Naive B cell (primary cell): ENCODE measurements at places on chromosomes 1 and 21. TPM values are rescaled to one million over a fixed set of nuclear protein-coding genes. Genes with fewer than 3 reads are reported as not detected.

DNA sequence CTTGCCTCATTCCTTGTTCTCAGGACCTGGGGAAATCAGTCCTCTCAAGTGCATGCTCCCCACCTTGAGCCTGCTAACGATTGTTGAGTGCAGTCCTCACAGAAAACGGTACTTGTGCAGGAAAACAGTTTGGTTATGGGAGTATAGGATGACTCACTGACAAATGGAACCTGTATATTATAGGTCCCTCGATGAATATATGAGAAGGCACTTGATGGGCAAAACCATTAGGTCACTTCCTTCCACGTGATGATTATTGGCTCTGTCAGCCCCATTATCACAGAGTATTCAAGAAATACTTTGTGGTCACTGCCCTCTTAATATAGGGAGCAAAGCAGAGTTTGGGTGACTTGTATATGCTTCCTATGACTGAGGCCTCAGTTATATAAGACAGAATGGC, 6.2 kb downstream of the CCDC17 start:
- H3K4me3 ChIP-seq = no peak overlapping the region
- no peak overlapping the region for H3K27ac ChIP-seq
- DNase-seq = no peak
- peaks cover 21% of the 10 kb centered on the region for H3K4me1 ChIP-seq

- H3K27me3 ChIP-seq = no peaks in the 10 kb centered on the region
- no peak for DNase-seq
- H3K27ac ChIP-seq = peak overlapping the region; percentile 89
- H3K36me3 ChIP-seq = peaks cover 4% of the 10 kb centered on the region
Measured at GRCh38 chr21:18443085-18443484, 39.5 kb upstream of the TMPRSS15 start.

The PODN gene
- polyA plus RNA-seq = not detected

- no peak for DNase-seq
- no peak overlapping the region for H3K4me3 ChIP-seq
- peaks cover 42% of the 10 kb centered on the region for H3K4me1 ChIP-seq
- H3K27ac ChIP-seq = no peak overlapping the region
- H3K36me3 ChIP-seq = no peaks in the 10 kb centered on the region
Measured at GRCh38 chr1:219085082-219085481, 88.6 kb upstream of the LYPLAL1 start.

GRCh38 chr21:36852293-36852692, 114.2 kb downstream of the HLCS start:
- no peak overlapping the region for H3K4me3 ChIP-seq
- H3K27ac ChIP-seq = no peak overlapping the region
- no peaks in the 10 kb centered on the region for H3K4me1 ChIP-seq
- no peaks in the 10 kb centered on the region for H3K27me3 ChIP-seq
- H3K36me3 ChIP-seq = no peaks in the 10 kb centered on the region

The HSD3B1 gene
- polyA plus RNA-seq = not detected

DNA sequence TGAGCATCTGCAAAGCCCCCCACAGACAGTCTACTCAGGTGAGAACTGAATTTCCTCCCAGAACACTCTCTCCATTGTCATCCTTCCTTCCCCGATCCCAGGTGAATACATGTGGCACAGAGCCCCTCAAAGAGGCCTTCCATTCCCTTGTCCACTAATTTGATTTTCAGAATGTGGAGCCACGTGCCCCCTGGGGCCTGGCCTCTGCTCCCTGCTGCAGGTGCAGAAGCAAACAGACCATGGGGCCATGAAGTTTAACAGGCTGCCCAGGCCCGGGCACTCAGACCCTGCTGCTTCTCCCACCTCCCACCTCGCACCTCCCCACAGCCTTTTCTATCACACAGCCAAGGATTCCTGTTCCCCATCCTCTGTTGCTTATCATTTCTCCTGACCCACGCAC, 243.8 kb upstream of the RAB4A start:
- H3K27me3 ChIP-seq = peaks cover 14% of the 10 kb centered on the region
- DNase-seq = no peak
- no peak overlapping the region for H3K27ac ChIP-seq
- H3K36me3 ChIP-seq = no peaks in the 10 kb centered on the region

DNA sequence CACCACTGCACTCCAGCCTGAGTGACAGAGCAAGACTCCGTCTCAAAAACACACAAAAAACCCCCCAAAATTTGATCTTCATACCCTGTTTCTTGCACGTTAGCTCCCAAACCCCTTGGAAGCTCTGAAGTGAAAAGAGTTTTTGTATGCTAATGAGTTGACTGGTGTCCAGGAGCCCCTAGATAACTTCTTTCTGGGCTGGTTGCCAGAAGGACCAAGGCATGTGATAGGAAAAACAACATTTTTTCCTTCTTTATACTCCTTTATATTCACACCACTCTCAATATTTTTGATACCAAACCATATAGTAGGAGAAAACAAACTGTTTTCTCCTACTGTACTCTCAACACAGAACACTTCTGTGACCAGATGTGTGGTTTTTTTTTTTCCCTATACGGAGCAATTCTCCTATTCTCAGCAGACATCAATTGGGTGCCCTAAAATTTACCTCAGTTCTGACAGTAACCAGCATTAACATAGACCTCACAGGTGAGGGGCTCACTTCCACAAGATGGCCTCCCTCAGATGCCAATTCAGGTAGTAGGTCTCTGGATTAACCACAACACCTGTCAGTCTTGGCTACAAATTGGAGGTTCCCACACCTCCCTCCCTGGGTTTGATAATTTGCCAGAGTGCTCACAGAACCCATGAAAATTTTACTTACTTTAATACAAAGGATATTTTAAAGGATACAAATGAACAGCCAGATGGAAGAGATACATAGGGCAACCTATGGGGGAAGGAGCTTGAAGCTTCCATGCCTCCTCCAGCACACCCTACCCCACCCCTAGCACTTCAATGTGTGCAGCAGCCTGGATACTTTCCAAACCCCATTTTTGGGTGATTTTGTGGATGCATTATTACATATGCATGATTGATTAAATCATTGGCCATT, 25.6 kb downstream of the ZYG11B start:
- H3K27me3 ChIP-seq = no peaks in the 10 kb centered on the region
- peaks cover 11% of the 10 kb centered on the region for H3K4me1 ChIP-seq
- no peaks in the 10 kb centered on the region for H3K36me3 ChIP-seq
- H3K27ac ChIP-seq = no peak overlapping the region
- no peak for DNase-seq
- H3K4me3 ChIP-seq = no peak overlapping the region

GRCh38 chr1:81635816-81636215, 164.9 kb upstream of the ADGRL2 start:
- H3K4me1 ChIP-seq = no peaks in the 10 kb centered on the region
- no peak for DNase-seq
- no peaks in the 10 kb centered on the region for H3K27me3 ChIP-seq
- no peaks in the 10 kb centered on the region for H3K36me3 ChIP-seq

DNA sequence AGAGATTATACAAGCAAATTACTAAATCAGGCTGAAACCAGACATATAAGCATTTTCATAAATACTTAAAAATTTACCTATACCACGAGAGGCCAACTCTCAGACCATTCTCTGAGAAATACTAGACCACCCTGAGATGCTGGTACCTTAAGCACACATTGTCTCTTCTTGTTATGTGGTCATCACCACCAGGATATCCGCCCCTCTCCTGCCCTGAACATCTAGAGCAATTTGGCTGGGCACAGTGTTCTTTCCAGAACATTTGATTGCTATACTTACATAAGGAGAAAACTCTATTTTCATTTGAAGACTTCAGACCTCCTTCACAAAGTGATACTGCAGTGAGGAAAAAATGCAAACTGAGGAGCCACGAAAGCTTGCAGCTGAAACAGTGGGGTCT, 36.2 kb upstream of the DUSP10 start:
- no peak for DNase-seq
- no peaks in the 10 kb centered on the region for H3K36me3 ChIP-seq
- peaks cover 72% of the 10 kb centered on the region for H3K4me1 ChIP-seq
- peak overlapping the region; percentile 15 for H3K4me3 ChIP-seq
- no peaks in the 10 kb centered on the region for H3K27me3 ChIP-seq

The OR2L5 gene
- not detected for polyA plus RNA-seq

GRCh38 chr1:169890761-169891538, 2.7 kb downstream of the SCYL3 start:
- H3K4me3 ChIP-seq = peak overlapping the region; percentile 6
- peak overlapping the region; percentile 58 for H3K27ac ChIP-seq
- H3K4me1 ChIP-seq = peaks cover 53% of the 10 kb centered on the region
- H3K36me3 ChIP-seq = peaks cover 13% of the 10 kb centered on the region
- H3K27me3 ChIP-seq = peaks cover under 1% of the 10 kb centered on the region

DNA sequence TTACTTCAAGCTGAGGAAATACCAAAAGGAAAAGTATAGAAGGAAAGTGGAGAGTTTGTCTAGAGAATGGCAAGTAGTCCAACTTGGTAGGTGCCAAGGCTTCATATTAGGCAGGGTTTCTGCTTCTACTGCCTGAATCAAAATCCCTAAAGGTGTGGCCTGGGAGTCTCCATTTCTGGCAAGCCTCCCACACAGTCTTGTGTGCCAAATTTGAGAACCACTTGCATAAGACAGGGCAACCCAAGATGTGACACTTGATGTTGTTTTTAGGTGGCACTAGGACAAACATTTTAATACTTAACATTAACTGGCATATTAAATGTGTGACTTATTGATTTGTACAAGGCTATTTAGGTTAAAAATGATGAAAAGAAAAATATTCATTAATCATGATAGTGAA, 60.1 kb downstream of the ATG4C start:
- no peak overlapping the region for H3K4me3 ChIP-seq
- no peaks in the 10 kb centered on the region for H3K4me1 ChIP-seq
- H3K27me3 ChIP-seq = no peaks in the 10 kb centered on the region
- DNase-seq = no peak

The TDRD5 gene
- polyA plus RNA-seq = not detected

DNA sequence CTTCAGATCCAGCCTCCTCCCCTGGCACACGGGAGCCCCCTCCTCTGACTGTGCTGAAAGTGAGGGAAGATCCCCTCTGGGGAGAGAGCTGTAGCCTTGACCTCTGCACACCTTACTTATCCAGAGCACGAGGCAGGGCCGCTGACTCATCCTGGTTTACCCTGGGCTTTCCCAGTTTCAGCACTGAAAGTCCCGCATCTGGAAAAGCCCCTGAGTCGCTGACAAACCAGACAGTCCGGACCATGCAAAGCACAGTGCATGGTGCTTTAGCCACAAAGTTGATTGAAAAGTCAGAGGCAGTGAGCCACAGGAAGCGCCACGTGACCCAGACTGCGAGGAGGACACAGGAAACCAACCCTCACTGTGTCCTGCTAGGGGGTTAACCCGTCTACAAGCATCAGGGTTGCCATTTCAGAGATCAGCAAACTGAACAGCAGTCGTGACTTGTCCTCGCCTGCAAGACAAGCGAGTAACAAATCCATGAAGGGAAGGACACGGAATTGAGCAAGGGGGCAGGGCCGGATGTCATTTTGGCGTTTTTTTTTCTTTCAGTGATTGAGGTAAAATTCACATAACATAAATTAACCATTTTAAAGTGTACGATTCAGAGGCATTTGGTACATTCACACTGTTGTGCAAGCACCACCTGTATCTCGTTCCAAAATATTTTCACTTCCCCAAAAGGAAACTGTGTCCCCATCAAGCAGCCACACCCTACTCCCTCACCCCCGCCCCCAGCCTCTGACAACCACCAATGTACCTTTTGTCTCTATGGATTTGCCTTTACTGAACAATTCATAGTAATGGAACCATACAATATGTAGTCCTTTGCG, 19.9 kb upstream of the IFNGR2 start:
- H3K4me1 ChIP-seq = peaks cover 90% of the 10 kb centered on the region
- peak overlapping the region; percentile 91 for H3K4me3 ChIP-seq
- peak overlapping the region; percentile 99 for H3K27ac ChIP-seq
- no peaks in the 10 kb centered on the region for H3K27me3 ChIP-seq
- H3K36me3 ChIP-seq = no peaks in the 10 kb centered on the region
- peak; percentile 86 for DNase-seq

- no peaks in the 10 kb centered on the region for H3K36me3 ChIP-seq
- no peak overlapping the region for H3K27ac ChIP-seq
- no peak overlapping the region for H3K4me3 ChIP-seq
- no peaks in the 10 kb centered on the region for H3K27me3 ChIP-seq
- DNase-seq = no peak
Measured at GRCh38 chr1:219402925-219403324, 210.0 kb downstream of the ZC3H11B start.

The LRRC53 gene
- polyA plus RNA-seq = not detected

The AKT3 gene
- 6.4 TPM for polyA plus RNA-seq

The RNF186 gene
- polyA plus RNA-seq = not detected

The TATDN3 gene
- polyA plus RNA-seq = 50.6 TPM

- no peaks in the 10 kb centered on the region for H3K27me3 ChIP-seq
- no peaks in the 10 kb centered on the region for H3K4me1 ChIP-seq
- H3K4me3 ChIP-seq = no peak overlapping the region
- no peak overlapping the region for H3K27ac ChIP-seq
Measured at GRCh38 chr1:185788386-185788785, 54.2 kb downstream of the HMCN1 start.

- H3K27me3 ChIP-seq = no peaks in the 10 kb centered on the region
- no peaks in the 10 kb centered on the region for H3K4me1 ChIP-seq
- no peak overlapping the region for H3K27ac ChIP-seq
- no peak overlapping the region for H3K4me3 ChIP-seq
- no peak for DNase-seq
Measured at GRCh38 chr1:193355178-193355577, 168.8 kb upstream of the B3GALT2 start.

The TTC24 gene
- polyA plus RNA-seq = 2.9 TPM

The C1QTNF12 gene
- not detected for polyA plus RNA-seq

The SLFNL1 gene
- polyA plus RNA-seq = 0.54 TPM

The OR6K3 gene
- not detected for polyA plus RNA-seq

GRCh38 chr1:44549510-44549909, 124.8 kb downstream of the TMEM53 start:
- DNase-seq = no peak
- no peaks in the 10 kb centered on the region for H3K36me3 ChIP-seq
- peaks cover 13% of the 10 kb centered on the region for H3K27me3 ChIP-seq
- no peak overlapping the region for H3K4me3 ChIP-seq
- no peaks in the 10 kb centered on the region for H3K4me1 ChIP-seq

- H3K4me1 ChIP-seq = no peaks in the 10 kb centered on the region
- H3K27ac ChIP-seq = no peak overlapping the region
- no peak for DNase-seq
- no peaks in the 10 kb centered on the region for H3K36me3 ChIP-seq
- H3K27me3 ChIP-seq = peaks cover 28% of the 10 kb centered on the region
Measured at GRCh38 chr1:178004926-178005391, 35.1 kb upstream of the SEC16B start.

GRCh38 chr1:19327736-19328135, 15.6 kb downstream of the SLC66A1 start:
- peak overlapping the region; percentile 89 for H3K27ac ChIP-seq
- DNase-seq = no peak
- peaks cover 4% of the 10 kb centered on the region for H3K4me1 ChIP-seq
- H3K27me3 ChIP-seq = no peaks in the 10 kb centered on the region

GRCh38 chr1:153957744-153958110, 685 bp downstream of the CRTC2 start:
- peaks cover 52% of the 10 kb centered on the region for H3K4me1 ChIP-seq
- DNase-seq = peak; percentile 69
- peak overlapping the region; percentile 98 for H3K4me3 ChIP-seq
- H3K27ac ChIP-seq = peak overlapping the region; percentile 99
- no peaks in the 10 kb centered on the region for H3K27me3 ChIP-seq
- peaks cover 7% of the 10 kb centered on the region for H3K36me3 ChIP-seq
